ENCODE measurements at places on chromosomes 7 and 10.

GRCh38 chr7:139748373-139748765, 29.4 kb downstream of the HIPK2 start:
- DNase-seq, result no peak

- peak; percentile 25 for DNase-seq
Measured at GRCh38 chr7:142516038-142516501, 233.2 kb upstream of the PRSS1 start.

DNA sequence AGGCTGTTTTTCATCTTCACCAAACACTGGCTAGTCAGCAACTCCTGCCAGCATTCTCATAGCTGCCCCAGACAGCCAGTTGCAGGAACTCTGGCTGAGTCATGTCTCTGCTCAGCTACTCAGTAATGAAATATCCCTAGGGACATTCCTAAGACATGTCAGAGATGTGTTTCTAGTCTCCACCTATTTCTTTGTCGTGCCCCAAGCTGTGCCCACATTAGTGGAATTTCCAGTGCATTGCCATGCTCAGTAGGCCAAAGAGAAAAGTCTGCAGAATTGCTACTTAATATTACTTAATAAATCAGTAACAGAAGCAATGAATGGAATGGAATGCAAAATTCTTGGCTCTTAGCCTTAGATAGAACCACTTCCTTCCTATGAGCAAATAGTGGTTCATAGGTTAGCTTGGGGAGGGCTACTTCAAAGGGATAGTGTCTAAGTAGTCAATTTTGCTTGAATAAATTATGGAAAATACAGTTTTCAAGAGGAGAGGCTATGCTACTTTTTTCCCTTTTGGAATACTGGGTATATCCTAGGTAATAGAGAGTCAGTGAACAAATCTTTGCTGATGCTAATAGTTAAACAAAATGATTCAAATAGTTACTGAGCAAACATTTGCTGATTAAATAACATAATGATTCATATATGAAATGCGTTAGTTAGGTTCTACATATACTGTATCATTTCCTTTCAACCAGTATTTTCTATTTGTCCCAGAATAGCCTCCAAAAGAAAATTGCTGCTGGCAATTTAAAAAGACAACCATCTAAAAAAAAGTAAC, 23.6 kb upstream of the SEMA3C start:
- no peak for DNase-seq

- DNase-seq, result no peak
Measured at GRCh38 chr10:61747307-61747706, 84.6 kb downstream of the CABCOCO1 start.

DNA sequence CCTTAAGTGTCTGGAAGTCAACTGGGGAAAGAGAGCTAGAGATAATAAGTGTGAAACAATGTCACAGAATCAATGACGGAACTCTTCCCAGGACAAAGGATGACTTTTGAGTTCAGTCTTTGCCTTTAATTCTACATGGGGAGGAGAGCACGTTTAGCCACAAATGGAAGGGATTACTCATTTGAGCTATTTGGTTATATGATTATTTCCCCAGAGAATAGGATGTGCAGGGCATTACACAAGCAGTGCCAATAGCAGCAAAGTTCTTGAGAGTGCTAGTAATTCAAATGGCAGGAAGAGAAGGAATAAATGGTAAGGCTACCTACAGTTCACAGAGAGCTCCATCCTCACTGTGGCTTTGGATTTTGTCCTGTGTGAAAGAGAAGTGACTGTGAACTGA, 6.0 kb downstream of the EGFR start:
- no peak for DNase-seq

- DNase-seq, result no peak
Measured at GRCh38 chr7:45643630-45644029, 69.5 kb downstream of the ADCY1 start.

DNA sequence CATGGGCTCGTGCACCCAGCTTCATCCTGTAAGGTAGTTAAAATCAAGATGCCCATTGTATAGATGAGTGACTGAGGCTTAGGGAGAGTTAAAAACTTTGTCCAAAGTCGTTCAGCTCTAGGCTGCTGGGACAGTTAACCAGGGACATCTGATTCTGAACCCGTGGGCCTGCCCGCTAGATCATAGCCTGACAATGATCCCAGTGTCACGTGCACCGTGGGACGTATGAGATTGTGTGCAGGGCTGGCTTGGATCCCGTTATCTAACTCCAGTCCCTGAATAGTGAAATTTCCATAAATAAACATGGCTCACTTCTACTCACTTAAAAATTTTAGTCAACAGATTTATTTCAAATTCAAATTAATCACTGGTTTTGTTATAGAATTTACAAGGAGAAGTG, 24.9 kb downstream of the C10orf120 start:
- DNase-seq, result no peak

DNA sequence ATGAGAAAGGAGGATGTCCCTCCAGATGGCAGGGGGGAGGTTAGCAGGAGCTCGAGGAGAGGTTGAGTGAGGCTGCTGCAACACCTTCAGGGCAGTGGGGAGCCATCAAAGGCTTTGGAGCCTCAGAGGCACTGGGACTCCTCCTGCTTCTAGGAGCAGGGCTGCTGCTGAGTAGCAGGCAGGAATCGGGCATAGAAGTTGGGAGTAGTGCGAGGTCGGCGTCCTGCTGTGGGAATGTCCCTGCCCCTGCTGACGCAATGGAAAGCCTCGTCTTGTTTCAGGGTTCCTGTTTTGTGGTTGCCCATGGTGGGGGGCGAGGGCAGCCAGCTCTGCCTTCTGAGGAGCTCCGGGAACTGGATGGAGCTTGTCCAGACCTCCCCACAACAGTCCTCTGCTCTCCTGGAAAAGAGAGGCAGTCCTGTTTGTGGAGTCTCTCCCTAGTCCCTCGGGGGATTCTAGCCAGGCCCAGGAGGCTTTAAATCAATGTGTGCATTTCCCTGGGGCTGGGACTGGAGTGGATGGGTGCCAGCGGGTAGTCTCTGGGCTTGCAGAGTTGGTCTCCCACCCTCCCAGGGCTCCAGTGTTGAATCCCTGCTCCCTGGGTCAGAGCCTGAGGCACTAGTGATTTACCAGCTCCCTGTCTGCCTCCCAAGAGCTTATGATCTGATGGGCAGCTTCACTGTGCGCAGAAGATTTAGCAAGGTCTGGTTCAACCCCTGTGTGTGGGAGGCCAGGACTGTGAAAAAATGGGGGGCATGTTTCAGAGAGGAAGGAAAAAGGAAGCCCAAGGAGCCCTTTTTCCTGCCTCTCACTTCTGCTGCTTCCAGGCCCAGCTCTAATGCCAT, 98.7 kb upstream of the PPIF start:
- DNase-seq, result no peak

DNA sequence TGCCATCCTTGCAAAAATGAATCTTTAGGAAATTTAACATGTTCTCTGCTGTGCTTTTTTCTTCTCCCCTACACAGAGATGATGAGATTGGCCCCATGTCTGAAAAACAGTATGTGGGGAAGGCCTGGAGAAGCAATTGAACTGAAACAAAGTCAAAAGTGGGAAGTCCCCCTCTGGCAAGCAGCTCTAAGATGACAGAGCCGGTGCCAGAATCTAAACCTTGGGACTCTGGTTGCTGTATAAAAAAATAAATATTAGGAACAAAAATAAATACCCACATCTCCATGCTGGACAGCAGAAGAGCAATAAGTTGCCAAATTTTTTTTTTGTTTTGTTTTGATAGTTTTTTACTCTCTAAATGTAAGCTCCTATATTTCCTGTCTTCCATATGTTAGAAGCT, 51.8 kb upstream of the TRIL start:
- no peak for DNase-seq

DNA sequence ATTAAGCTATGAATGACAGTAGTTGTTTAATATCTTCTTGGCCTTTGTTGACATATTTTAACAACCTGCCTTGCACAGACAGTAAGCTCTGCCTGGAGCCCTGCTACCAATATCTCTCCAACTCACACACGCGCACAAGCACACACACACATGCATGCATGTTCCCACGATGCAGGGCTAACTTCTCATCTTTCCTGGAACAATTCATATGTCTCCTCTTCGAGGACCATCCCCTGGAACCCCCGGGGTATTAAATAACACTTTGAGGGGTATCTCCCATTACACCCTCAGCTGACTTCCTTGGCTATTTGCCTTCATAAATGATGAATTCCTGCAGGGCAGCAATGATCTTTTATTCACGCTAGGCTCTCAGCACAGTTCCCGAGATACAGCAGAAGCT, 258.0 kb downstream of the TRIL start:
- DNase-seq, result no peak

DNA sequence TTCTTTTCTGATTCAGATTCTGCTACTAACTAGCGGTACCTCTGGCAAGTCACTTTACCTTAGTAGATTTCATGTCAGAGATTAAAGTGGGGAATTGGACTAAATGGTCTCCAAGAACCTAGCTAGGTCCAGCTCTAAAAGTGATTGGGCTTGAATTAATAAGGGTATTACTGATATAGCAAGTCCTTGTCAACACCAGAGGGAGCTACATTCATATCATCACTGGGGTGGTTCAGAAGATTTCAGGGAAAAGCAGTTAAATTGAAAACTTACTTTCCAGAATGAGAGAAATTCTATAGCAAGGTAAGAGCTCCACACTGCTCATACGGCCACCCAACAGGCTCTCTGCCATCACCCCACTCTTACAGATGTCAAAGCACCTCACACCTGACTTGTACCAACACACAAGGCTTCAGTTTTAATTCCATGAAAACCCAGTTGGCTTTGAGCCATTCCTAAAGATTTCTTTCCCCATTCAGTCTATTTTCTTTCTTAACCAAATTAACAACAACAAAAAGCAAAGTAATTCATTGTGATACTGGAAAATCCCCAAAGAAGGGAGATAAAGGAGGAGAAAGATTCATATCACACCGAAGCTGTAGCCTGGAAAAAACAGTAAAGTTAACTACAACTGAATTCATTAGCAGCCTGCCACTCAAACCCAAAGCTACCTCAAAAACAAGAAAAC, 38.0 kb upstream of the SPOCK2 start:
- DNase-seq, result peak; percentile 8

DNA sequence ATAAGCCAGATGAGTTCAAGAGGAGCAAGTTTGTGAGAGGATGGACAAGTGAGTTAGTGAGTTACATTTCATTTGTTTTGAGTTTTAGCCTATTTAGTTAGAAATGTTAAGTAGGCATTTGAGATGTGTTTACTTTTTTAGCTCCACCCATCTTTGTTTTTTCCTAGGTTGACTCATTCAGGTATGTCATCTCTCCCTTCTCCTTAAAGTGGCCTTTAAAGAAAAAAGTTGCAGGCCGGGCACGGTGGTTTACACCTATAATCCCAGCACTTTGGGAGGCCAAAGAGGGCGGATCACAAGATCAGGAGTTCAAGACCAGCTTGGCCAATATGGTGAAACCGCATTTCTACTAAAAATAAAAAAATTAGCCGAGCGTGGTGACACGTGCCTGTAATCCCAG, 71.2 kb downstream of the BMPR1A start:
- no peak for DNase-seq

GRCh38 chr10:99521765-99522469, 10.8 kb upstream of the NKX2-3 start:
- no peak for DNase-seq

- no peak for DNase-seq
Measured at GRCh38 chr10:75302029-75302428, 66.3 kb upstream of the COMTD1 start.

- no peak for DNase-seq
Measured at GRCh38 chr10:104387130-104387888, 33.7 kb downstream of the CFAP58 start.

GRCh38 chr10:115982076-115982475, 290.9 kb downstream of the GFRA1 start:
- DNase-seq, result no peak

- no peak for DNase-seq
Measured at GRCh38 chr10:114703377-114704107, 45.5 kb upstream of the ABLIM1 start.

- DNase-seq, result no peak
Measured at GRCh38 chr10:1532636-1533035, 204.7 kb downstream of the ADARB2 start.

DNA sequence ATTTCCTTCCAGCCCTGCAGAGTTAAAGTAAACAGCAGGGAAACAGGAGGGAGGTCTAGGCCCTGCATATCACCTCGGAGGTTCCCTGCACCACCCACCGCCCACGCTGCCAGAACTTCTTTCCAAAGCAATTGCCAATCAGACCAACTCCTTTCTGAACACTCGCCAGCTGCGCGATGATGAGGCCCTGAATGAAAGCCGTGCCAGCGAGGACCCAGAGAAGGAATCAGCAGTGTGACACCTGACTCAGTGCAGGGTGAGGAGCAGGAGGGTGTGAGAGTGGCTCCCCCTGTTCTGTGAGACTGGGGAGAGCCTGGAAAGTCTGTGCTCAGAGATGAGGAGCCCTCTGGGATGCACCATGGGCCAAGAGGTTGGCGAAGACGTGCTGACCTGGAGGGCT, 3.3 kb upstream of the TCERG1L start:
- DNase-seq, result no peak

- DNase-seq, result no peak
Measured at GRCh38 chr10:132563485-132564248, 26.1 kb downstream of the INPP5A start.

GRCh38 chr7:111094419-111094818, 3.5 kb downstream of the LRRN3 start:
- no peak for DNase-seq

DNA sequence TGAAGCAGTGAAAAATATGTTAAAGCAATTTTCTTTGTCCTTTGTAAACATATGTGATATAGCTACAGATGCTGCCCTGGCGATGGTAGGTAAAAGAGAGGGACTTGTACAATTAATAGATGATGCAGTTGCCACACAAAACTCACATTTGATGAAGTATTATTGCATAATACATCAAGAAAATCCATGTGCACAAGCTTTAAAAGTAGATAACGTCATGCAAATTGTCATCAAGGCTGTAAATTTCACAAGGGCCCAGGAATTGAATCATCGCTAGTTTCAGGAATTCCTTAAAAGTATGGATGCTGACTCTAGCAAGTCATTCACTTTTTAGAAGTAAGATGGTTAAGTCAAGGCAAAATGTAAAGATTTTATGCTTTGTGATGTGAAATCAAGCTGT, 10.0 kb downstream of the CYP3A5 start:
- DNase-seq, result no peak

DNA sequence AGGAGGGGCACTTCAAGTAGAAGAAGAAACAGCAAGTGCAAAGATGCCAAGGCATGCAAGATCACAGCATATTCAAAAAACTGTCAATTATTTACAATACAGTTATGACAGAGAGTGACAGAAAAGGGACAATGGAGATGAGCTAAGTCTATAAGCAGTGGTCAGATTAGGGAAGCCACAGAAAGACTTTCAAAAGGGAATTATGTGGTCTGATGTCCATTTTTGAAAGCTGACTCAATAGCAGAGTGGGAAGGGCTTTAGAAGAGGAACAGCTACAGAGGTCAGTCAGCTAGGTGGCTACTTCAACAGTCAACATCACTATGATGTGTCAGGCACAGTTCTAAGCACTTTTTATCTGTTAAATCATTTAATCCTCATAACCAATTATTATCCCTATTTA, 45.2 kb upstream of the SPOCK2 start:
- no peak for DNase-seq
